ENCODE measurements at places on chromosomes 3 and 15.

GRCh38 chr3:49869525-49870126, at the start of gene CAMKV:
CAMKV (minus strand) TSS chr3:49869906; CDS start chr3:49862388, 7,518 bp downstream.
- peak; percentile 37 for DNase-seq

- DNase-seq: no peak
These were observed 88.8 kb downstream of the ANO10 start for GRCh38 chr3:43533009-43533408.

- DNase-seq: no peak
These were observed 31.7 kb downstream of the HES1 start for GRCh38 chr3:194167480-194168282.

DNA sequence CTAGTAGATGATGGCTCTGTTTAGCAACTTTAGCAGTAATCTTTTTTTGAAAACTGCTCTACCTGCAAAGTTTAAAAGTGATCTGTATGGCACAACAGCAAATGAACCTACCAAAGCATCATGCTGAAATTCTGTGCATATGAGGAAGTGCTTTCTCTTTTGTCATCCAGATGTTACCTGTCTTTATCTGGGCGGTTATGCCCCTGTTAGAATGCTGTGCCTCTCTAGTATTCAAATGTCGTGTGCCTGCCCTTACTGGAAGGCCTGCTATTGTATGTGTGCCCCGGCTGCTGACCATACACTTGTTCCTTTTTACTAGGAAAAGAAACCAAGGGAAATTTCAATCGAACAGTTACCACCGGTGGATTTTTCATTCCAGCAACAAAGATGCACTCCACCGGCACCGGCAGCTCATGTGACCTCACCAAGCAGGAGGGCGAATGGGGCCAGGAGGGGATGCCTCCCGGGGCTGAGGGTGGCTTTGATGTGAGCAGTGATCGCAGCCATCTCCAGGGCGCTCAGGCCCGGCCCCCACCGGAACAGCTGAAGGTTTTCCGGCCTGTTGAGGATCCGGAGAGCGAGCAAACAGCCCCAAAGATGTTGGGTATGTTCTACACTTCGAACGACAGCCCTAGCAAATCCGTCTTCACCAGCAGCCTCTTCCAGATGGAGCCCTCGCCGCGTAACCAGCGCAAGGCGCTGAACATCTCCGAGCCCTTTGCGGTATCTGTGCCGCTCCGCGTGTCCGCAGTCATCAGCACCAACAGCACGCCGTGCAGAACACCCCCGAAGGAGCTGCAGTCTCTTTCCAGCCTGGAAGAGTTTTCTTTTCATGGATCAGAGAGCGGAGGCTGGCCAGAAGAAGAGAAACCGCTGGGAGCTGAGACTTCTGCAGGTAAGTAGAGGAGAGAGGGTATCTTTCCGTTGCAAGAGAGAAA, 61.6 kb downstream of the TMEM39A start:
- DNase-seq: no peak

DNA sequence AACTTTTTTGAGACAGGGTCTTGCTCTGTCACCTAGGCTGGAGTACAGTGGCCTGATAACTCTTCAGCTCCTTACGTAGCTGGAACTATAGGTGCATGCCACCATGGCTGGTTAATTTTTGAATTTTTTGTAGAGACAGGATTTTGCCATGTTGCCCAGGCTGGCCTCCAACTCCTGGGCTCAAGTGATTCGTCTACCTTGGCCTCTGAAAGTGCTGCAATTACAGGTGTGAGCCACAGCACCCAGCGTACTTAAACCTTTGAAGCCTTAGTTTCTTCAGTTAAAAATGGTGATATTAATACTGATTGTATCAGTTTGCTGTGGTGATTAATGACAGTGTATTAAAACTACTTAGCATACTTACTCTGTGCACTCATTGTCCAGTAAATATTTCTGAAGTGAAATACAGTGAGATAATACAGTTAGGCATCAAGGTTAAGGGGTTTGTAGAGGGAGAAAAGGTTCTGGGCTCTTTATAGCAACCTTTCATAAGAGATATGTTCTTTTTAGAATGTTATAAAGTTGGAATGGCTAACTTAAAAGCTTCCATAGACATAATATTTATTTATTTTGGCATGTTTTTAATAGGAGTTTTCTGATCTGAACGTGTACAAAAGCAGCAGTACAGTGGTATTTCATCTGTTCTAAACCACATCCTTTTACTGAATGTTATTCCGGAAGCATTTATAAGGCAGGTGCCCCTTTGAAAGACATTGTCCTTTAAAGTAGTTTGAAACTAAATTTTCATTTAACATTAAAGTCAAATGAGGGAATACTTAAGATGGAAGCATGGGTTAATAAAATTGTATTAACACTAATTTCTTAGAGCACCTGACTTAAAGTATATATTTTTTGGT, 23.6 kb downstream of the NCK1 start:
- DNase-seq: no peak

DNA sequence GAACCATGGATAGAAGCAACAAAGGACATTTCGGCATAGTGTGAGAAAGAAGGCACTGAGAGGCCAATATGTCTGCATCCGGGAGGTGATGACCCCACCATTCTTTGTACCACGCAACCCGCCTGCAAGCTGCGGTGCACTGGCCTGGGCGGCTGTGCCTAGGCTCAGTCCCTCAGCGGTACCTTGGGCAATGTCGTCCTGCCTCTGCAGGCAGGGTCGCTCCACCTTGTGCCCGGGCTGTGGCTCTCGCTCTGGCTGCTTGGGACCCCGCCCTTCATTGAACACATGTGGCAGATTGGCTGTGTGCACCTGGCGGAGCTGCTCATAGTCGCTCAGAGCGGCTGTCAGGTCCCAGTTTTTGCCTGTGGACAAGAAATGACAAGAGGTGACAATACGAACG, 243.2 kb downstream of the KLF13 start:
- DNase-seq: no peak

GRCh38 chr3:108085810-108086350, 5.0 kb downstream of the CD47 start:
- DNase-seq: no peak

DNA sequence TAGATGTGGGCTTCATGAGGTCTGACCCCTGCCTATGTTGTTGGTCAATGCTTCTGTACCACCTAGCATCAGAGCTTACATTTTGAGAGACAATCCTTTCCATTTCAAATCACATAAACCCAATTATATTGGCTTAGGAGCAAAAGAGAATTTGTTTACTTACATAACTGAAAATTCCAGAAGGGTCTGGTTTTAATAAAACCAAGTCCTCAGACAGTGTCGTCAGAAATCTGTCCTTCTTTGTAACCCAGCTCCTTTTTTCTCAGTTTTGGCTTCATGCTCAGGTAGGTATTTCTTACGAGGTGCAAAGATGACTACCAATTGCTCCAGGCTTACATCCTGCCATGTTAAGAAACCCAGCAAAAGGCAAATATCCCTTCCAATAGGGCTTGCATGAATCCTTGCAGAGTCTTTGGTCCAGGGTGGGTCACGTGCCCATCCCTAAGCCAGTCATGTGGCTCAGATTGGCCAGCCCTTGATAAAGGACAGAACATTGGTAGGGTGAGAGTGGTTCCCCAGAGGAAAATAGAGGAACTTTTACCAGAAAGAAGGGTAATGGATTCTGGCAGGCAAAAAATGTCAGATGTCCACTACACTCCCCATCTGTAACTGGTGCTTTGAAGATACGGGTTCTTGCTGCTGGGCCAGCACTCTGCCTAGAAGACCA, 50.2 kb upstream of the VILL start:
- no peak for DNase-seq

- DNase-seq: no peak
These were observed 46.9 kb downstream of the TBL1XR1 start for GRCh38 chr3:177150218-177150916.

DNA sequence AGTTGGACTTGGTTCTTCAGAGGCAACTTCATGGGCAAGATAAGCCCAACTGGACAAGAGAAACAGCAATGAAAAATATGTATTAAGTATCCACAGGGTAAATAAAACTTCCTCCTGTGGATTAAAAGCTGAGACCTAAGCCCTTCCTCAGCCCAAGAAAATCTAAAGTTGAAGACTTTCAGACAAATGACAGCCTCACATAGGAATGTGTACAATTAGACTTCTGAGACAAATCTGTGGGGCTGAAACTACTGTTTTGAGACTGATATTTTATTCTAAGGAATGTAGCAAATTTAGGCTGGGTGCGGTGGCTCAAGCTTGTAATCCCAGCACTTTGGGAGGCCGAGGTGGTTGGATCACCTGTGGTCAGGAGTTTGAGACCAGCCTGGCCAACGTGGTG, 74.2 kb upstream of the IL12A start:
- DNase-seq: no peak

All from occipital lobe (tissue), 3 donors.